Fibroblast of skin of left quadriceps (primary cell): ENCODE measurements at places on chromosomes 5 and 9.

DNA sequence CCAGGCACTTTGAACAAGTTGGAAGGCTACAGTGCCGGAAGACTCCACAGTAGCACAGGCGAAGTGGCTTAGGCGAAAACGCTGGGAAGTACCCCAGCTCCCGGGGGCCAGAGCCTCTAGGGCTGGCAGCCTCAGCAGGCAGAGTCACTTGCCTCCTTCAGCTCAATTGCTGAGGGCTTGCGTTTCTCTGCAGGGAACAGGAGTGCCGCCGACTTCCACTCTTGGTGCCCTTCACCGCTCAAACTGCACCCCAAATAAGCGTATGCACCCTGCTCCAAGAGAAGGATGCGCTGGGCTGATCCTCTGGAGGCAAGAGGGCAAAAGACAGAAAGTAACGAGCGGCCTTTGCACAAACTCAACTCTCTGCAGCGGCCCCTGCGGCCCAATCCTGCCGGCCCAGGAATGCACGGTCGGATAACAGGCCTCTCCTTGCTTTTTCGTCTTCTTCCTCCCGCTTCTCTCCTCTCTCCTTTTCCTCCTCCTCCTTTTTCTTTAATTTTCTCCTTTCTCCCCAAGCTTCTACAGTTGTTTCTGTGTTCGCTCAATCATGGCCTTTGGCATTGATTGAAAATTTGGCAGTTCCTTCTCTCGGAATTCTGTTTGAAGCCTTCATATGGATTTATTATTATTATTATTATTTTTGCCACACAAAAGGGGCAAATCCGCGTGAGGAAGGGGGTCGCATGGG, 1.1 kb upstream of the S1PR3 start:
- no peak for DNase-seq

- no peak for DNase-seq
Observed at GRCh38 chr5:154345255-154345952, 100.4 kb upstream of the SAP30L start.

DNA sequence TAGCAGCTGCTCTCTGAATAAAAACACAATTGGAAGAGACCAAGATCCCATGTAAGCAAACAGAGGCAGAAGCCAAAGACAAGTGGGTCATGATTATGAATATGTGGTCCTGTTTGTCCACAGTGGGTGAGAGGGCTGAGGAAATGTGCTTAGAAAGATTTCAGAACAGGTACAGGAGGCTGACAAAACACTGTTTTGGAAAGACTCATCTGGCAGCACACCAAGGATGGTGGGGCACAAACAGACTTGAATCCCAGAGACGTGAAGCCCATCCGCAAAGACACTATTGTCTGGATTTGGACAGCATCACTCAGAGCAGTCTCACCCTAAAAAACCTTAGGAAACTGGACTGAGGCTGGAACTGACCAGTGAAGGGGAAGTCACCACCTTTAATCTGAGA, 85.0 kb downstream of the ADRB2 start:
- DNase-seq = no peak

DNA sequence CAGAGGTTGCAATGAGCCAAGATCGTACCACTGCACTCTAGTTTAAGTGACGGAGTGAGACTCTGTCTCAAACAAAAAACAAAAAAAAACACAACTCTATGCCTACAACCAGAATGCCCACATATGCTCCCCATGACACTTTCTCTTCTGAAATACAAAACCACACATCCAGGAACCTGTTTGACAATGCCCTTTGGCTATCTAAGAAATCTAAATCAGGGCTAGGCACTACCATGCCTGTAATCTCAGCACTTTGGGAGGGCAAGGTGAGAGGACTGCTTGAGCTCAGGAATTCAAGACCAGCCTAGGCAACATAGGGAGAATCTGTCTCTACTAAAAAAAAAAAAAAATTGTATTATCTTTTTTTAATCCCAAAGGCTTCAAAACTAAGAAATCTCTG, 10.6 kb downstream of the AFF4 start:
- no peak for DNase-seq

GRCh38 chr5:156715287-156715686, 134.8 kb upstream of the PPP1R2B start:
- DNase-seq = no peak

- no peak for DNase-seq
Observed at GRCh38 chr5:69404659-69405330, 10.1 kb upstream of the MARVELD2 start.

- DNase-seq = no peak
Observed at GRCh38 chr5:27034565-27034964, 3.8 kb downstream of the CDH9 start.

DNA sequence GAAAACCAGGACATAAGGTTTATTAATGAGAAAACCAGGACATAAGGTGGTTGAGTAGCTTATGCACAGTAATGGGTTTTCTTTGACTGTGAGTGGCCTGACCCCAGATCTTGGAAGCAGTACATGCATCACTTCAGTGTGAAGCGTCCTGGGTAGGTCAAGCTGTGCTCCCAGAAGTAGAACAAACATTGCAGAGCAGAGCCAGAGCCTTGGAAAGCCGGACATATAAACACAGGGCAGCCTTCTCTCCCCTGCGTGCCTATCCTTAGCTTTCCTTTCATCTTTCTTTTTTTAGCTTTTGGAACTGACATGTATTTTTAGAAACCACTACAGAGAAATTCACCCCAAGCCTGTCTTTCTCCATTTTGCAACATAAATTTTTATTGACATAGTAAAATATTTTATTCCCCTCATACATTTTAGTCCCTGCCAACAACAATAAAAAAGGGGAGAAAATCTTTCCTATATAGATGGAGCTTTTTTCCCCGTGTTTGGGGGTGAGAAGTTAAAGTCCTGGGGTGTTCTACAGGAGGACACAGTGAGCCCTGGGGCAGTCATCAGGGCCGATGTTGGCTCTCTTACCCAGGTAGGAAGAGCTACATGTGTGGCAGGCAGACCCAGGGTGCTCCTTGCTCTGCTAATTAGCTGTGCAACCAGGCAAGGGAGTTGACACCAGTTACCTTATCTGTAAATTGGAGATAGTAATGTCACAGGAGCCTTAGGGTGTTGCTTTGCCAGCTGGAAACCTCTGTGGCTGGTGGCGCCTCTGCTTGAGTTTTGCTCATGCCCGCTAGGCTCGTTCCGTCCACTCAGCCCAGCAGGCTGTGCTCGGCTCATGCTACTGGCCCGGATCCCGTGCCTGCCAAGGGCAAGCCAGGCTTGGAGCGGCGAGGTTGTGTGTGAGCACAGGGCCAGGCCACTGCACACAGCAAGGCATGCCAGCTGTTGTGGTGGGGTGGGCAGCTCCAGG, 389.6 kb downstream of the KDM4C start:
- no peak for DNase-seq

DNA sequence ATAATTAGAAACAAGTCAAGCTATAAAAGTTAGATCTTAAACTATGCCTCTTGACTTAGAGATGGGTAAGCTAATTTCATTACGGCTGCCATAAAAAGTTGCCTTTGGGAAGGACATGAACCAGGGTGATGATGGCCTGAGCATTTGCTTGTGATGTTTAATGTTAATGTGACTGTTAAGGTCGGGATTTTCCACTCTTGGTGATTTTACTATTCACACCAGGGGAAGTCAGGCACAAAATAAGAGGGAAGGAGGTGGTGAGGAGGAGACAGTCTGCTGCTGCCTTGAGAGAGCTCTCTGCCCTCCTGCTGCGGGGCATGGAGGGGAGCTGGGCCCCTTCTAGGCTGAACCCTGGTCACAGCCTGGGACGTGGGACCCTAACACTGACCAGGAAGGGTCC, 34.4 kb downstream of the AHRR start:
- no peak for DNase-seq

DNA sequence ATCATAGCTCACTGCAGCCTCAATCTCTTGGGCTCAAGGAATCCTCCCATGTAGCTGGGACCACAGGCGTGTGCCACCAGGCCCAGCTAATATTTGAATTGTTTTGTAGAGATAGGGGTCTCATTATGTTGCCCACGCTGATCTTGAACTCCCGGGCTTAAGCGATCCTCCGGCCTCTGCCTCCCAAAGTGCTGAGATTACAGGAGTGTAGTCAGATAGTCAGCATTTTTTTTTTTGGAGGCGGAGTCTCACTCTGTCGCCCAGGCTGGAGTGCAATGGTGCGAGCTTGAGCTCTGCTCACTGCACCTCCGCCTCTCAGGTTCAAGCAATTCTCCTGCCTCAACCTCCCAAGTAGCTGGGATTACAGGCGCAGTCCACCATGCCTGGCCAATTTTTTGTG, 1.6 kb upstream of the SAR1B start:
- no peak for DNase-seq

- no peak for DNase-seq
Observed at GRCh38 chr5:154755361-154756008, at the start of gene LARP1. Gene LARP1 (plus strand): TSS chr5:154755377. CDS start chr5:154755758, 381 bp downstream.
